Left kidney (tissue), 8 donors: ENCODE measurements at places on chromosomes 1 and 21. TPM values are rescaled to one million over a fixed set of nuclear protein-coding genes. Genes with fewer than 3 reads are reported as not detected.

DNA sequence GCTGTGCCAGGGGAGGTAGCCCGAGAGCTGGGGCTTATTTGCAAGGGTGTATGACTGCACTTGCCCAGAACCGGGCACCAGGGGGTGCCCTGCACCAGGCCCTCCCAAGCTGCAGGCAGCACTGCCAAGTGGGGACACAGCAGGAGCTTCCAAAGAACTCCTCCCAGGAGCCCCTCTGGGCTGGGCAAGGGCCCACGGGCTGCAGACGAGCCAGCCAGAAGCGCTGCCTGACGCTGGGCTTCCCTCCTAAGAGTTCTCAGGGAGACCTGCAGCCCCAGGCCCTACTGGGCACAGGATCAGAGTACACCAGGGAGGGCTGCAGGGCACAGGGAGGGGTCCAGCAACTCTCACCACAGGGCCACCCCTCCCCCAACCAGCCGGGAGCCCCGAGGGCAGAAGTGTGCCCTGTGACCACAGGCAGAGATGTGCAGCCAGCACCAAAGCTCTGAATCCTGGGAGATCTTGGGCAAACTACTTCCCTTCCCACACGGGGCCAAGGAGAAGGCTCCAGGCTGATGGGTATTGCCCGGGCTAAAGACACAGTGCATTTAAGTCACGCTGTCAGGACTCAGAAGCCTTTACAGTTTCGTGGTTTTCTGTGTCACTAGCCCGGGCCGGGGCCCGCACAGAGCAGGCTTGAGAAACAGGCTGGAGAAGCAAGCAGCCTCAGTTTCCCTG, 63.4 kb downstream of the KCNAB2 start:
- peak; percentile 8 for DNase-seq

- DNase-seq: no peak
Observed at GRCh38 chr1:202374099-202374498, 25.6 kb downstream of the PPP1R12B start.

GRCh38 chr1:116360429-116361173, 12.4 kb upstream of the ATP1A1 start:
- no peak for DNase-seq

DNA sequence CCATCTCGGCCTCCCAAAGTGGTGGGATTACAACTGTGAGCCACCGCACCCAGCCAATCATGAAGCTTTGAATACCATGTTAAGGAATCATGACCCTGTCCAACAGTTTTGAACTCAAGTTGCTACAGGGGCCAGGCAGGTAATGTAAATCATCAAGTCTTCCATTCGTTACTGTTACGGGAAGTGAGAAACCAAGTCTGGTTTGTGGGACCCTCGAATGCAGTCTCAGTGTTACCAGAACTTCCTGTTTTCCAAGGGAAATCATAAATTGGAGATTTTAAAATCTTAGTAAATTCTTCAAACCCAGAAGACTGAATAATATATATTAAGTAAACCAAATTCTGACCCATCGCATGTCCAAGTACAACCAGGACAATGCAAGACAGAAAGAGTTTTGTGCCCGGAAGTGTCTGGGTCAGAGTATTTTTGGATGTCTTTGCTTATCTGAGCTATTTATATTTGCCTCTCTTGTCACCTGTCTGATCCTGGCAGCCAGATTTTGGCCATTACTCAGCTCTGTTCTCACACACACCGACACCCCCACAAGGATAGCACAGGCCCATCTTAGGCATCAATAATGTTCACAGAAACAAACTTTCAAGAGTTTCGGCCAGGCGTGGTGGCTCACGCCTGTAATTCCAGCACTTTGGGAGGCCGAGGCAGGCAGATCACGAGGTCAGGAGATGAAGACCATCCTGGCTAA, 8.8 kb downstream of the ATP5IF1 start:
- DNase-seq: no peak

DNA sequence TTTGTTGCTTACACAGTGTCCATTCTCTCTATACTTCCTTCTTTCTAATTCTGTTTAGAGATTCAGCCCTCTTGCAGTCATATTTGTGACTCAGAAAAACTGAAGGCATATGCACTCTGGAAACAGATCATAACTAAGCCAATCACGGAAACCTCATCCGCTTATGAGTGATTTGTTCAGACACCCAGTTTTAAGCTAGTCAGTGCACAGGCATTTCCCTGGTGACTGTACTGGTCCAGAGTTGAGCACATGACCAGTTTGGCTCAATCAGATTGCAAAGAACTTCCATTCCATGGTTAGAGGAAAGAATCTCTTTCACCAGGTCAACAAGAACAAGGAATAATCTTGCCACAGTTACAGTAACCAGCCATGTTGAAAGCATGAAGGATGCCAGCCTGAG, 69.2 kb upstream of the SGIP1 start:
- no peak for DNase-seq

GRCh38 chr1:158038793-158039192, 45.3 kb downstream of the KIRREL1 start:
- no peak for DNase-seq

DNA sequence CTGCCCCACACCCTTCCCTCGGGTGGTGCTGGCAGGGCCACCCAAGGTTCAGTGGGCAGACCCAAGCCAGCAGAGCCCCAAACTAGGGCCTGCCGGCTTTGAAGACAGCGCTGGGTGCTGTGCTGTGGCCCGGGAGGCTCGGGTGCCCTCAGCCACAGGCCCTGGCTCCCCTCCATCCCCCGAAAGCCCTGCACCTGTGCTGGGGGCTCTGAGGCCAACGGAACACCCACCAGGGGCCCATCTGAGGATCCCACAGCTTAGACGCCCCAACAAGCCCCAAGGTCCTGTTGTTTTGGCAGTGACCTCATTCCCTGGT, 8.6 kb downstream of the ITGB2 start:
- no peak for DNase-seq

DNA sequence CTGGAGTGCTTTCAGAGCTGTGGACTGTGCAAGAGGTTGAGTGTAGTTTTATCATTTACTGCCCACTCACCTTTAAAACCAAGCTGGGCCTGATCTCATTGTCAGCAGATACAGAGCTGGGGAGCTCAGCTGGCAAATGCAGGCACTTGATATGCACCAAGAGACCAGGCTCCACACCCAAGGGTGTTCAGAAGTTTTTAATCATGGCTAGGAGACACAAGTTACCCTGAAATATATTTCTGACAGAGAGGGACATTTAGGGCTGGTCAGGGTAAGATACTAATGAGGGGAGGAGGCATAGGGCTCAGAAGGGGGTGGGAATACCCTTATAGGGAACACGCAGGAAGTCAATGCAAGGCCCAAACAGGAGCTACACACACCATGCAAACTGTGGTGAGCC, 153.7 kb downstream of the ELAVL4 start:
- no peak for DNase-seq

GRCh38 chr1:43991476-43992231, at the start of gene CCDC24:
Gene CCDC24, plus strand, starts transcription at chr1:43991599. Its CDS starts 280 bp downstream, at chr1:43991879.
- peak; percentile 76 for DNase-seq

TMPRSS15 gene
- 0.50 TPM for polyA plus RNA-seq

CYP4Z1 gene
- polyA plus RNA-seq: 0.52 TPM

MR1 gene
- 3.6 TPM for polyA plus RNA-seq

DNA sequence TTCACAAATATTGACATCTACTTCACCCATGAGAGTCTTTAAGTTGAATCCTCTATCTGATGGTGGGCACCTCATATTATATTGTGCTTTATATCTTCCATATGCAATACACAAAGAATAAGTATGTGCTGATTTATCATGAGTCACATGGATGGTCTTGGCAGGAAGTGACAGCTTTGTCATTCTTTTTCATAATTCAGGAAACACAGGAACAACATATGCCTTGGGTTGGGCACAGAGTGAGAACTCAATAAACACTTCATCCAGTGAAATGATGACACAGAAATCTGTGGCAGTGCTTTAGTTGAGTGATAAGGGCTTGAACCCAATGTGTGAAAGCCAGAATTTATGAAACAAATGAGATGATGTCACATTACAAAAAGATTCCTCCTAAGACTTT, 41.2 kb downstream of the GADD45A start:
- no peak for DNase-seq

- no peak for DNase-seq
Observed at GRCh38 chr1:241701483-241702295, 49.6 kb downstream of the WDR64 start.

- peak; percentile 21 for DNase-seq
Observed at GRCh38 chr21:26227130-26227529, 56.6 kb upstream of the APP start.

DNA sequence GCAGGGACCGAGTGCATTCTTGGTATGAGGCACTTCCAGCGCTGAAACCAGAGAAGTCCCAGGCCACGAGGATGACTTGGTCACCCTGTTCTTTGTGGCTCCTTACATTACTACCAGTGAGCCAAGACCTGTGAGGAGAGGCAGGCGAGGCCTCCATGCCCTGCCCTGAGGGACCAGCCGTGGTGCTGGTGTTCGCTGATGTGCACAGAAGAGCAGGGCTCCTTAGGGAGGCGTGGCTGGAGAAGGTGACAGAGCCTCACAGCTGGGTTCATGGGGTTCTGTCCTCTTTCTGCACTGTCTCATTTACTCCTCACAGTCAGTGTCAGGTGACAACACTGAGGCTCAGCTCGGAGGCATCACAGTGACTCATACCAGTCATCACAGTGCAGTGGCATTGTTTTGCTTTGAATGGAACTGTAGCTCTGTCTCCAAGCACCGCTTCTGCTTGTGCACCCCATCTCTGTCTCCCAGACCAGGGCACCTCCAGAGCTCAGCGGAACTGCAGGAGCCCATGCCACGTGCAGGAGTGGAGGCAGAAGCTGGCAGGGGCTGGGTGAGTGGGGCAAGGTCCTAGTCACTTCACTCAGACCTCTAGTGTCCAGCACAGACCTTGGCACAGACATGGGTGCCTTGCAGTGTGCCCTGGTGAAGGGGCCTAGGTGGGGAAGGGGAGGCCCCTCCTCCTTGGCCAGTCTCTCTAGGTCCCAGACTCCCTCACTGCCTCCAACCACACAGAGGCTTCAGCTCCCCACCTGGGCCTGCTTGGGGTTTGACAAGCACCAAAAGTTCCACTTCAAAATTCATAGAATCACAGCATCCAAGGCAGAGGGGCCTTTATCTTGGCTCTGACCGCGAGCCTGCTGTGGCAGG, 310.9 kb downstream of the MATN1 start:
- no peak for DNase-seq

DNA sequence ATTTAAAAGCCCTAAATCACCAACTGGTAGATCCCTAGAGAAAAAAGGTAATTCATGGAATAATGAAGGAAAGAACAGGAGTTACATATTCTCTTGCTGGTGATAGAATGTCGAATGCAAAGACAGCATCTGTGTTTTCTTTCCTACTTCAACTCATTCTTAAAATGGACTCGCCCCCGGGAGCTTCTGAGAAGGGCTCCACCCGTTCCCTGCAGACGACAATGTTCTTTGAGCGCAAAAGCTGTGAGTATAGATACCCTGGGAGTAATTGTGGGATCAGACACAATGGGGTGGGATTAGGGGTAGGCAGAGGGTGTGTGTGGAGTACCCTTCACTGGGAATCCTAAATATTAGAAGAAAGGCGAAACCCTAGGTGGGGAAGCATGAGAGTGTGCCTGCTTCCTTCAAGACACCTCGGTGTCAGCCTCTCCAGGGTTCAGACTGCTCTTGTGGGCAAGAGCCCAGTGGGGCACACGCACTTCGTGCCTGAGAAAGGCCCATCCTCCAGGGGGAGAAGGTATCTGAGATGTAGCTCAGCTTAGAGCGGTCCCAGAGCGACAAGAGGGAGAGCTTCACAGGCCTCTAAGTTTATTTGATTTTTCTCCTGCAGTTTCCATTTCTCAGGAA, 123.3 kb upstream of the DPYD start:
- no peak for DNase-seq

GRCh38 chr21:38807441-38807871, 1.7 kb downstream of the ETS2 start:
- no peak for DNase-seq

GRCh38 chr1:241610056-241610815, 29.9 kb downstream of the CHML start:
- no peak for DNase-seq

AMY2A gene
- 0.53 TPM for polyA plus RNA-seq
